ENCODE measurements at places on chromosomes 12 and 14.

- no peak for DNase-seq
These were observed 5.4 kb upstream of the CIPC start for GRCh38 chr14:77092676-77093075.

- no peak for DNase-seq
These were observed 67.7 kb downstream of the BCL2L14 start for GRCh38 chr12:12138203-12139154.

GRCh38 chr14:78595797-78596196 is 425.6 kb downstream of the NRXN3 start:
- no peak for DNase-seq

DNA sequence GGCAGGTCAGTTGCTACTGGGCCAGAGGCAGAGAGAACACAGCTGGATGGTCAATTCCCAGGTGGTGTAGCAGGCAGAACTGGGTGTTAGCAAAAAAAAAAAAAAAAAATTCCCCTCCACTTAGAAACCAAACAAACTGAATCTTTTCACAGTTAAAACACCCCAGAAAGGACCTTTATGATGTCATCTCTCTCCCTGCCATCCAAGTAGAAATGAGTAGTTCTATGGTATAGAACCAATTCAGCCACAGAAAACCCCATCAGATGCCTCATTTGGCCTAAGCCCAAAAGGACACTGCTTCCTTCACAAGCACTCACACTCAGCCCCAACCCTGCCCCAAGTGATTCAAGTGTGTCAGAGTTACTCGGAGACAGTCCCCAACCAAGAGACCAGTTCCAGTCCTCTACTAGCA is 230.8 kb downstream of the DPF3 start:
- peak; percentile 41 for DNase-seq

DNA sequence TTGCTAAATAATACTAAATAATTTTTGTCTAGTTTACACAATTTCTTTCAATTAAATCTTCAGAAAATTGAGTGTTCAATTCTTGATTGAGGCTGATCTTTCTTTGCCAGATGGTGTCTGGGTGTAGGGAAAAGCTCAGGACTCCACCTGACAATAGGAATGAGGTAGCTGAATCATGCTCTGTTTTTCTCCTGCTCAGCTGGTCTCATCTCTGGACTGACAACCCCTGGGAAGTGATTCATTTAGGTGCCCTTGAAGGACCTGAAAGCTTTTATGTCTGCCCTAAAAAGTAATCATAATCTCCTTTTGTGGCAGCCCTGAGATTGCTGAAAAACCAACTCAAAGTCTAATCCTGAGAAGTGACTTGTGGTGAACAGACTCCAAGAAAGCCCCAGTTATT is 255.4 kb downstream of the ETNK1 start:
- no peak for DNase-seq

DNA sequence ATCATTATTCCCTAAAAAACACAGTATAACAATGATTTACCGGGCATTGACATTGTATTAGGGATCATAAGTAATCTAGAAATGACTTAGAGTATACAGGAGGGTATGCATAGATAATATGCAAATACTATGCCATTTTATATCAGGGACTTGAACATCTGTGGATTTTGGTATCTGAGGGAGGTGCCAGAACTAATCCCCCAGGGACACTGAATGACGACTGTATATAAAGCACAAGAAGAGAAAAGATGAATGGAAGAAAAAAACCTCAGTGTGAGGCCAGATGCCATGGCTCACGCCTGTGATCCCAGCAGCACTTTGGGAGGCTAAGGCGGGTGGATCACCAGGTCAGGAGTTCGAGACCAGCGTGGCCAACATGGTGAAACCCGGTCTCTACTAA is 25.5 kb upstream of the COX6A1 start:
- no peak for DNase-seq

GRCh38 chr14:51392416-51392815 is 152.4 kb downstream of the TMX1 start:
- no peak for DNase-seq

Measured in IMR-90 (cell line).